Cardiac muscle cell (in vitro differentiated cells and primary cell): ENCODE measurements at places on chromosomes 1 and 21. TPM values are rescaled to one million over a fixed set of nuclear protein-coding genes. Genes with fewer than 3 reads are reported as not detected.
A peak's percentile ranks its signal among the peaks of the same experiment; 100 is the strongest.

DNA sequence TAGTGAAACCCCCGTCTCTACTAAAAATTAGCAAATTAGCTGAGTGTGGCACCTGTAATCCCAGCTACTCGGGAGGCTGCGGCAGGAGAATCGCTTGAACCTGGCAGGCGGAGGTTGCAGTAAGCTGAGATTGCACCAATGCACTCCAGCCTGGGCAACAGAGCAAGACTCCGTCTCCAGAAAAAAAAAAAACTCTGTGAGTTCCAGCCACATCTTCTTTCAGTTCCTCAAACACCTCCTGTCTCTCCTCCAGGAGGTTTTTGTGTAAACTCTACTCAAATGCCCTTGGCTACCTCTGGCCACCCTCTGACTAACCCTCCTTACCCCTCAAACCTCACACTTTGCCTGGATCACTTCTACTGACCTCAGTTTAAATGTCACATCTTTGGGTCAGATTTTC, 38.1 kb downstream of the RCSD1 start:
- no peak for DNase-seq
- no peaks in the 10 kb centered on the region for H3K36me3 ChIP-seq
- H3K4me3 ChIP-seq, result no peak overlapping the region
- H3K27ac ChIP-seq, result peak overlapping the region; percentile 96
- no peaks in the 10 kb centered on the region for H3K27me3 ChIP-seq

- H3K27ac ChIP-seq, result no peak overlapping the region
- H3K4me1 ChIP-seq, result no peaks in the 10 kb centered on the region
- no peaks in the 10 kb centered on the region for H3K36me3 ChIP-seq
- no peaks in the 10 kb centered on the region for H3K27me3 ChIP-seq
- DNase-seq, result no peak
- no peak overlapping the region for H3K4me3 ChIP-seq
These were observed 221.9 kb upstream of the DUSP10 start for GRCh38 chr1:221963742-221964141.

GRCh38 chr21:43864962-43865539, at the start of gene AGPAT3:
Gene AGPAT3 (plus strand): TSS chr21:43865223. CDS start chr21:43959682, 94,459 bp downstream.
- peaks cover 8% of the 10 kb centered on the region for H3K4me1 ChIP-seq
- DNase-seq, result peak; percentile 60
- H3K27ac ChIP-seq, result no peak within 1 kb of the TSS
- no peaks in the 10 kb centered on the region for H3K36me3 ChIP-seq
- peaks cover 8% of the 10 kb centered on the region for H3K27me3 ChIP-seq

Gene S100A14
- polyA plus RNA-seq, result 0.70 and 1.9 TPM in 2 replicates

DNA sequence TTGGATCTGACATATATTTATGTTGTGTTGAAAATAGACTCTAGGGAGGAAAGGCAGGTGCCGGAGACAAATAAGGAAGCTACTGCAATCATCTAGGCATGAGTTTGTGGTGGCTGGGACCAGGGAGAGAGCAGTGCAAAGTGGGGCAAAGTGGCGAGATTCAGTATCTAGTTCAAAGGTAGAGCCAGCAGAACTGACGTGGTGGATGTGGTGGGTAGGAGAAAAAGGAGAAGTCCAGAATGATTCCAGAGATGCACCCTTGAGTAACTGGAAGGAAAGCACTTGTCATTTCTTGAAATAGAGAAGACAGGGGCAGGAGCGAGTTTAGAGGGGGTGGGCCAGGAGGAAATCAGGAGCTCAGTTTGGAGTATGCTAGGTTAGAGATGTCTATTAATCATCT, 275.2 kb downstream of the KAZN start:
- no peak for DNase-seq
- H3K27ac ChIP-seq, result no peak overlapping the region
- H3K27me3 ChIP-seq, result no peaks in the 10 kb centered on the region
- no peak overlapping the region for H3K4me3 ChIP-seq
- peaks cover 4% of the 10 kb centered on the region for H3K4me1 ChIP-seq

Gene PGLYRP4
- 0.33 TPM in 1 of 2 replicates, not detected in the other for polyA plus RNA-seq

GRCh38 chr1:112923959-112924349, 32.0 kb downstream of the SLC16A1 start:
- H3K36me3 ChIP-seq, result peaks cover 59% of the 10 kb centered on the region
- no peaks in the 10 kb centered on the region for H3K27me3 ChIP-seq
- no peak overlapping the region for H3K27ac ChIP-seq
- no peak overlapping the region for H3K4me3 ChIP-seq
